ENCODE measurements at places on chromosomes 1 and 21.

- DNase-seq = no peak
Measured at GRCh38 chr1:7287013-7287412, 484.1 kb upstream of the VAMP3 start.

DNA sequence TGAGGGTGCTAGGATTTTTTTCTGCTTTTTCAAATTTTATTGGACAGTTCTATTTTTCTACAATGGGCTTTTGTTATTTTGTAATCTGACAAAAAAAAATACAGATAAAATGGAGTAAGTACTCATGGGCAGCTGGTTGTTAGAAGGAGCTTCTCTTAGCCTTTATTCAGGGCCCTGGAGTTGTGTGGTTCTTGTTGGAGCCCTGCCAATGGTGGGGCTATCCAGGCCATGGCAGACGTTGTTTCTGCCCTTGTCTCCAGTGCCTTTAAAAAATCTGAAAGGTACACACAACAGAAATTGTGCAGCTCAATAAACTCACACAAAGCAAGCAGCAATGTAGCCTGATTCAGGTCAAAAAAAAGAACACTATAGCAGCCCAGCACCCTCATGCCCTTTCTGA lies 153.5 kb upstream of the GALNT2 start:
- DNase-seq = no peak

GRCh38 chr1:3679098-3679555 lies 26.8 kb downstream of the TP73 start:
- no peak for DNase-seq

- no peak for DNase-seq
Measured at GRCh38 chr1:243742819-243743218, 107.2 kb downstream of the AKT3 start.

- DNase-seq = no peak
Measured at GRCh38 chr1:222347627-222348026, 200.3 kb downstream of the HHIPL2 start.

GRCh38 chr1:161226759-161227158 lies 899 bp downstream of the TOMM40L start:
- no peak for DNase-seq

All from stimulated activated CD8-positive, alpha-beta memory T cell treated with anti-CD3 and anti-CD28 coated beads, Interleukin-2, amount 100 ng/mL, for 1 hour (primary cell).